Renal pelvis (tissue), 12 donors: ENCODE measurements at places on chromosomes 12 and 14. TPM values are rescaled to one million over a fixed set of nuclear protein-coding genes. Genes with fewer than 3 reads are reported as not detected.

ATG2B gene
- polyA plus RNA-seq = 44.1 TPM

CISTR gene
- not detected for polyA plus RNA-seq

PRICKLE1 gene
- 47.4 TPM for polyA plus RNA-seq

GRCh38 chr12:67161322-67161918 lies 107.7 kb upstream of the CAND1 start:
- DNase-seq = no peak

- DNase-seq = no peak
Observed at GRCh38 chr12:75820071-75820470, 211.5 kb downstream of the PHLDA1 start.

DNA sequence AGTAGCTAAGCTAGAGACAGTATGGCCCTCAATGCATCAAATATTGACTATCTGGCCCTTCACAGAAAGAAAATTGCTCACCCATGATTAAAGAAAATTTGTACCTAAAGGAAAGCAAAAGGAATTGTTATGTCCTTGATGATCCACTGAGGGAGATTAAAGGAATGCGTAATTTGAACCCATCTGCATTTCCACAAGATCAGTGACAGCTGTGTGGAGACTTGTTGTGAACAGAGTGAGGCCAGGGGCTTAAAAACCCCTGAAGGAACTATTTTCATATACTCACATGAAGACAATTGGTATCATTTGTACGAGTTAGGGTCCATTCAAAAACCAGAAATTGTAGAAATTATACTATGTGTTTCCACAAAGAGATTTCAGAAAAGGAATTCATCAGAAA lies 1908.1 kb upstream of the SEL1L start:
- no peak for DNase-seq

- DNase-seq = no peak
Observed at GRCh38 chr12:132036063-132036683, 86.4 kb downstream of the EP400 start.
